ENCODE measurements at places on chromosomes 16 and 17.

DNA sequence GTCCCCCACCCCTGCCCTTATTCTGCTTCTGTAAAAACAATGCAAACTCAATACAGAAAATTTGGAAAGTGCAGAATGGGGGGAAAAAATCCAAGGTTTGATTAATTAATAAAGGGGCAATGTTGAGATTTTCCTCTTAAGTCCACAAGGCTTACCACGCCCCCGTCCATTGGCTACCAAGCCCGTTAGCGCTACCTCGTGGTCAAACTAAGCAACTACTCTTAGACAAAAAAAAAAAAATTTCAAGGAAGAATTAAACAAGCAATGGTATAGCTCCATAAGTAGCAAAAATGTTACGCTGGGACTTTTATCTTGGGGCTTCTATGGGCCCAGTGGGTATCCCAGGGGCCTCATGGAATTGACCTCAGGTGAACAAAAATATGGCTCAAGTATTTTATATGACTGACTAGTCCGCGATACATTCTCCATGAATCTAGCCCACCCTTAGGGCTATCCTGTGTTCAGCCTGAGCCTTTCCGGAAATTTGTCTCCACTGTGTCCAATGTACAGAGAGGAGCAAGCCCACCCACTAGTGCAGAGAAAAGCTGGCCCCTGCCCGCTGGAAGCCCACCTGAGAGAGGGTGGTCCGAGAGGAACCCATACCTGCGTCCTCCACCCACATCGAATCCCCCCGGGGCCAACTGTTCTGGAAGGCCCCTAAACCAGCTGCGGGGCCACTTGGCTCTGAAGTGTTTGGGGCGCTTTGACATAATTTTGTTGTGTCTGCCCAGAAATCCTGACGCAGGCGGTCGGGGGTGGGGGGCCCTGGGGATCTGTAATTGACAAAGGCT lies 19.1 kb upstream of the TEX2 start:
- no peak for DNase-seq

DNA sequence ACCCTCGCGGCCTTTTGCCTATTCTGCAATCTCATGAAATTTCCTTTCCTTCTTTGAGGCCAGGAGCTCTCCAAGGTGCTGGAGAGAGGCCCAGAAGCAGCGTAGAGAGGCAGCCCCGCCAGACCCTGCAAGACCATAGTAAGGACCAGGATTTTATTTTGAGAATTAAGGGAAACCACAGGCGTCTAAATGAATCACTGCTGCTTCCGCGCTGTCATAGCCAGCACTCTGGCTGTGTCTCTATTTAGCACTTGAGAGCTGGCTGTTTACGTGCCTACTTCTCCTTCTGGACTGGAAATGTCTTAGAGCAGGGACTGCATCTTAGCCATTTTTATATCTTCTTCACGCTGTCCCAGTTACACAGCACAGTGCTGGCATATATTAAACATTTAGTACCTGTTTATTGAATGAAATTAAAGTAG lies 37.6 kb upstream of the PIRT start:
- no peak for DNase-seq

- no peak for DNase-seq
These were observed 41.5 kb upstream of the HS3ST3A1 start for GRCh38 chr17:13643180-13643579.

DNA sequence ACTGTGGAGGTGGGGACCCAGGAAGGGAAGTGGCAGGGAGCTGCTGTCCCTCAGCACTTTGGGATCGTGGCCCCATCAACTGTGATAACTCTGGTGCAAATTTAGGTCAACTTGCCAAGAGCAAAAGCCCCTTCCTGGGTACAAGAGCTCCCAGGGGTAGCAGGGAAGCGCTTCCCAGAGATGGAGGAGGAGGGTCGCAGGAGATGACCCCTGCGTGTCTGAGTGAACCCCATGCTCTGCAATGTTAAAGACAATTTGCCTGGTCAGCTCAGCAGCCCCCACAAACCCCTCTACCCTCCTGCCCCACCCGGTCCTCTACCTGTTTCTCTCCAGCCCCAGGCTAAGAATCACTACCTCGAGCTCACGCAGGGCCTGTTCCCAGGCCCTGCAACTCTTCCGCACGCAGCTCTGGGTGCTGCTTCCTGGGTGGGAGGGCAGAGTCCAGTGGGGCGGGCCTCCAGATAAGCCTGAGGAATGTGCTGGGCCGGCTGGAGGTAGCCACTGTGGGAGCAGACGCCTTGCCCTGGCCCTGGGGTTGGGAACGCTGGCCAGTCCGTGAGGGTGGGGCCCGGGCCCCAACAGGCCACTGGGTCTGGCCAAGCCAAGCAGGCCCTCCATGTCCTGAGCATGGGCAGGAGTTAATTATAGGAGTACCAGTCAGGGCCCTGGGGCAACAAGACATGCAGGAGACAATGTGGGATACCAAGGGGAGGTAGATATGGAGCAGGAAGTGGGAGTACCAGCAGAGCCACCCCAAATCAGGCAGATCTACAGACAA lies 6.1 kb downstream of the DOK4 start:
- DNase-seq, result no peak

DNA sequence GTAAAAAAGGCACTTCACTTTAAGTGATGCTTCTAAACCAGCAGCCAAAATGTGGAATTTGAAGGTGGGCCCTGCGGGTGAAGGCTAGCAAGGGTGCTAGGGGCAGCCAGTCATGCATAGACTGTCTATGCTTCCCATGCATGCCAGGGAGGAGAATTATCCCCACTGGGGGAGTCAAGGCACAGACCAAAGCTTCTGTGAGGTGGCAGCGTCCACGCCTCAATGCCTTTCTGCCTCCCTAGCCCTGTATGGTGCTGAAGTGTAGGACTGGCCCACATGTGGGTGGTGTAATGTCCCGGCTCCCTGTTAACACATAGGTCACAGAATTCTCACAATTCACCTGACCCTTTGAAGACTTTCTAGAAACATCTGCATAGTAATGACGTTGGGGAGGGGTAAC lies 1.9 kb downstream of the HS3ST2 start:
- DNase-seq, result no peak

GRCh38 chr17:33567223-33567622 lies 274.1 kb upstream of the ASIC2 start:
- no peak for DNase-seq

GRCh38 chr16:2422123-2422867 lies 7.0 kb upstream of the CCNF start:
- no peak for DNase-seq

- DNase-seq, result no peak
These were observed 8.6 kb upstream of the LASP1NB start for GRCh38 chr17:38916771-38917170.

GRCh38 chr16:16879567-16880251 lies 500.8 kb downstream of the NPIPA7 start:
- no peak for DNase-seq

- DNase-seq, result no peak
These were observed 29.0 kb downstream of the ZC3H18 start for GRCh38 chr16:88599092-88599733.

All from activated CD8-positive, alpha-beta memory T cell treated with anti-CD3 and anti-CD28 coated beads for 4 hours (primary cell).